ENCODE measurements at places on chromosomes 16 and 17.

DNA sequence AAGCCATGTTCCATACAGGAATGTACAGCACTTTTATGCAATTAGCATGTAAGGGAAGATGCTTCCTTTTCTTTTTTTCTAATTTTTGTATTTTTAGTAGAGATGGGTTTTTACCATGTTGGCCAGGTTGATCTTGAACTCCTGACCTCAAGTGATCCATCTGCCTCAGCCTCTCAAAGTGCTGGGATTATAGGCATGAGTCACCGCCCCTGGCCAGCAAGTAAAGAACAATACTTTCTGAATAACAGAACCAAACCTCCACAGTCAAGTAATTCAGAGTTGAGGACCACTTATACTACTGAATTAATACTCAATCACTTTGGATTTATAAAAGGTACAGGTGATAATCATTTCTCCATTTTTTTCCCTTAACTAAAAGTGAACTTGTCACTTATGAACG is 13.0 kb downstream of the C16orf87 start:
- DNase-seq: no peak

- no peak for DNase-seq
These were observed 4.8 kb downstream of the RNF213 start for GRCh38 chr17:80265205-80266068.

GRCh38 chr17:75250009-75250471 is 11.4 kb downstream of the GGA3 start:
- DNase-seq: peak; percentile 55

GRCh38 chr16:59849716-59850115 is 1115.6 kb upstream of the GOT2 start:
- DNase-seq: no peak

- no peak for DNase-seq
These were observed 92.7 kb upstream of the CLEC18A start for GRCh38 chr16:69858191-69859104.

DNA sequence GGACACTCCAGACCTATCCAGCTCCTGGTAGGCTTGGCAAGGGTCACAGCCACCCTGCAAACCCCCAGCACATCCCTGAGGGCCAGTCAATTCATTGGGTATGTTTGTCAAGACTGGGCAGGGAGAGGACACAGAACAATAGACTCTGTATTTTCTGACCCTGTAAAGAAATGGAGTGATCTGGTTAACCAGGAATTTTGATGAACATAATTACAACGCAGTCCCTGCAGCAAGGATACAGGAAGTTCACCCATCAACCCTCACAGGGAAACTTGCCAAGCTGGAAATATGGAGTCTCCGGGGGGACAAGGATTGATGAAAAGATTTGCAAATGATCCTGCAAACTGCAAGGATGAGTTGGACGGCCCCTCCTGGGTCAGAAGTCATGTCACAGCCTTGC is 126.1 kb upstream of the RCVRN start:
- DNase-seq: no peak

- no peak for DNase-seq
These were observed 130.2 kb downstream of the CPPED1 start for GRCh38 chr16:12673466-12673865.

Measured in activated CD4-positive, alpha-beta T cell treated with anti-CD3 and anti-CD28 coated beads, Interleukin-2, amount 50 U/mL, for 24 hours (primary cell).